ENCODE measurements at places on chromosomes 6 and 20.

DNA sequence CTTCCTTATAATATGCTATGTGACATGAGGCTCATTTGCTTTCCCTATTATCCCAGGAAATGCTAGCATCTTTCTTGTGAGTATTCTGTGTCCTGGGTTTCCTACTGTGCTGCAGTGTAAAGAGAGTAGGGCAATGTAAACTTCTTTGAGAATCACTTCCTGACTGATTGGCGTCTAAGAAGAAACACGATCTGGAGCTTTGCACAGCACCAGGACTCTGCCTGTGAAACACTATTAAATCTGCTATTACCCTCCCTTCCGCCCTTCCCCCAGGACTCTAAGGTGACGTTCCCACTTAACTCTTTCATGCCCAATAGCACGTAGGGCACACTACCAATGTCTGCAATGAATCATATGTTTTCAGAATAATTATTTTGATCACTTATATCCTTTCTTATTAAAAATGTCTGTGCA lies 607.3 kb upstream of the CITED2 start:
- H3K36me3 ChIP-seq, result no peaks in the 10 kb centered on the region
- peaks cover 4% of the 10 kb centered on the region for H3K4me1 ChIP-seq
- H3K27me3 ChIP-seq, result peaks cover 7% of the 10 kb centered on the region
- H3K4me3 ChIP-seq, result no peak overlapping the region

- H3K27me3 ChIP-seq, result peaks cover 3% of the 10 kb centered on the region
- no peak overlapping the region for H3K4me3 ChIP-seq
- peaks cover 16% of the 10 kb centered on the region for H3K4me1 ChIP-seq
- peak overlapping the region; percentile 75 for H3K27ac ChIP-seq
Measured at GRCh38 chr20:50012282-50013263, 29.8 kb downstream of the SNAI1 start.

- H3K4me3 ChIP-seq, result no peak overlapping the region
- no peaks in the 10 kb centered on the region for H3K4me1 ChIP-seq
- H3K27ac ChIP-seq, result no peak overlapping the region
- no peaks in the 10 kb centered on the region for H3K36me3 ChIP-seq
Measured at GRCh38 chr6:154206141-154206540, 150.5 kb downstream of the IPCEF1 start.

DNA sequence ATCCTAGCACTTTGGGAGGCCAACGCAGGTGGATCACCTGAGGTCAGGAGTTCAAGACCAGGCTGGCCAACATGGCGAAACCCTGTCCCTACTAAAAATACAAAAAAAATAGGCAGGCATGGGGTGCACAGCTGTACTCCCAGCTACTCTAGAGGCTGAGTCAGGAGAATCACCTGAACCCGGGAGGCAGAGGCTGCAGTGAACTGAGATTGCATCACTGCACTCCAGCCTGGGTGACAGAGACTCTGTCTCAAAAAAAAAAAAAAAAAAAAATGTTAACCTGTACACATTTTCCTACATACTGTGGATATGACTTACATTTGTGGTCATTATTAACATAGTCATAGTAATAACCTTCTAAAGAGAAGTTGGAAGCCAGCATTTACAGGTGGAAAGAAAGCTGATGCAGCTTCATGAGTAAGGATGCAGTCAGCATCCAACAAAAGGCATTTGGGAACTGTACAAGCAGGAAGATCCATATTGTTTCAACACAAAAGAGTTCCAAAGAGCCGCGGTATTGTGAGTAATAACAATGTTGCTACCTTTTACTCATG lies 186.2 kb downstream of the GPX5 start:
- peaks cover 41% of the 10 kb centered on the region for H3K27me3 ChIP-seq
- no peak for DNase-seq
- H3K27ac ChIP-seq, result no peak overlapping the region
- no peak overlapping the region for H3K4me3 ChIP-seq

DNA sequence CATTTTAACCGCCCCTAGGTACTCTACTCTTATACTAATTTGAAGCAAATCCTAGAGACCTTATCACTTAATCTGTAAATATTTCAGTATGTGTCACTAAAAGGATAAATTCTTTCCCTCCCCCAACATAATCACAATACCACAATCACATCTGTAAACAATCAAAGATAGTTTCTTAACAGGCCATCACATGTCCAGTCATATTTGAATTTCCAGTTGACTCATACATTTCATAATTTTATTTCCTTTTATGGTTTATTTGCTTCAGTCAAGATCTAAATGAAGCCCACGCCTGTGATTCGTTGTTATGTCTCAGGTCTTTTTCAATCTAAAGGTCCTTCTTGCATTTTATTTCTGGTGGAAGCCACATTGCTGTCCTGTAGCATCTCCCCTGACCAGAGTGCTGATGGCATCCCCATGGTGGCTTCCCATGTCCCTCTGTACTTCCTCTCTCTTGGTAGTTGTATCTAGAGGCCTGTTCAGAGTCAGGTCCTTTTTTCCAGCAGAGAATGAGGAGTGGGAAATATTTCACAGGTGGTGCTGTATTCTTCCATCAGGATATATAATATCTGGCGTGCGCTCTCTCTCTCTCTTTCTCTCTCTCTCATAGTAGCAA lies 128.6 kb upstream of the SLC22A23 start:
- no peaks in the 10 kb centered on the region for H3K4me1 ChIP-seq
- H3K4me3 ChIP-seq, result no peak overlapping the region
- H3K27ac ChIP-seq, result no peak overlapping the region
- no peak for DNase-seq
- H3K36me3 ChIP-seq, result no peaks in the 10 kb centered on the region

GRCh38 chr6:21666853-21667681 lies 73.5 kb downstream of the SOX4 start:
- DNase-seq, result no peak
- H3K27ac ChIP-seq, result no peak overlapping the region
- peaks cover 32% of the 10 kb centered on the region for H3K4me1 ChIP-seq

DNA sequence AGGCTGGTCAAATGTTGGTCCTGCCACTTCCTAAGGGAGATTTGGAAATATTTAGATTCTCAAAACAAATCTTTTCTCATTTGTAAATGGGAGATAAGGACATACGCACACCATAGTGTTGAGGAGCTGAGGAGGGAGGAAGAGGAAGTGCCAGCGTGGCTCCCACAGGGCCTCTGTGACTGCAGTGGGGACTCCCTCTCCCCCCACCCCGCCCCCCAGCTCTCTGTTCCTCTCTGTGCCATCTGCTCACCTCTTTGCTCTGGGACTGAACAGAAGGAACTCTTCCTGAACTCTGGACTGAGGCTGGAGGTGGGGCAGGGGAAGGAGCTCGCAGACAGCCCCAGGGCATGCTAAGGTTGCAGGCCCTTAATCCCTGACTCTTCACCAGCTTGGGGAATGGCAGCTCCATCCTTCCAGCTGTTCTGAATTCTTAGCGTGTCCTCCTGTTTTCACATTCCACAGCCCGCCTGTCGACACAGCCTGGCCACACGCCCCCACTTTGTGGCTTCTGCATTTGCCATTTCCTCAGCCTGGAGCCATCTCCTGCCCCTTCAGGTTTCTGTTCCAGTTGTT lies 11.4 kb downstream of the DDX27 start:
- H3K4me3 ChIP-seq, result peak overlapping the region; percentile 41
- H3K27ac ChIP-seq, result peak overlapping the region; percentile 86
- peaks cover 84% of the 10 kb centered on the region for H3K36me3 ChIP-seq
- DNase-seq, result no peak
- H3K27me3 ChIP-seq, result no peaks in the 10 kb centered on the region

- H3K27me3 ChIP-seq, result no peaks in the 10 kb centered on the region
- H3K4me3 ChIP-seq, result no peak overlapping the region
- no peak overlapping the region for H3K27ac ChIP-seq
- H3K36me3 ChIP-seq, result peaks cover 20% of the 10 kb centered on the region
- peaks cover 5% of the 10 kb centered on the region for H3K4me1 ChIP-seq
Measured at GRCh38 chr6:38348371-38348770, 291.4 kb downstream of the BTBD9 start.

GRCh38 chr20:51622004-51622874 lies 79.7 kb upstream of the NFATC2 start:
- no peak overlapping the region for H3K4me3 ChIP-seq
- H3K4me1 ChIP-seq, result peaks cover 2% of the 10 kb centered on the region
- H3K27me3 ChIP-seq, result peaks cover 12% of the 10 kb centered on the region
- no peaks in the 10 kb centered on the region for H3K36me3 ChIP-seq

DNA sequence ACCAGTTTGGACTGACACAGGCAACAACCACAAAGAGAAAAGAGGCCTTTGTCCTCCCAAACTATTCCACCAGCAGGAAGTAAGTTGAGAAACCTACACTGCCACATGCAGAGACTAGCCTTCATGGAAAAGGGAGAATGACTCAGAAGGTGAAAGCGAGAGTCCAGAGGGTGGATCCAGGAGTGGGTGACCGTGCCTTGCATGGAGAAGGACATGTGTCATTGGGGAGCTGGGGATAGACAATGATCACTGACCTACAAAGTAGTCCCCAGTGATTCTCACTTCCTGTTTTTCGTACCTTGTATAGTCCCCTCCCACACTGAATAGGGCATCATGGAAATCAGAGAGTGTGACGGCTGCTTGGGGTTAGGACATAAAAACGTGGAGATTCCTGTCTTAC lies 91.9 kb downstream of the MYLK4 start:
- H3K36me3 ChIP-seq, result no peaks in the 10 kb centered on the region
- peak overlapping the region; percentile 16 for H3K27ac ChIP-seq
- peak; percentile 28 for DNase-seq
- no peak overlapping the region for H3K4me3 ChIP-seq
- H3K27me3 ChIP-seq, result no peaks in the 10 kb centered on the region
- peaks cover 22% of the 10 kb centered on the region for H3K4me1 ChIP-seq

GRCh38 chr6:46310196-46310595 lies 139.4 kb upstream of the ENPP5 start:
- H3K27me3 ChIP-seq, result peaks cover 3% of the 10 kb centered on the region
- H3K27ac ChIP-seq, result no peak overlapping the region
- no peaks in the 10 kb centered on the region for H3K36me3 ChIP-seq
- no peaks in the 10 kb centered on the region for H3K4me1 ChIP-seq
- DNase-seq, result no peak

DNA sequence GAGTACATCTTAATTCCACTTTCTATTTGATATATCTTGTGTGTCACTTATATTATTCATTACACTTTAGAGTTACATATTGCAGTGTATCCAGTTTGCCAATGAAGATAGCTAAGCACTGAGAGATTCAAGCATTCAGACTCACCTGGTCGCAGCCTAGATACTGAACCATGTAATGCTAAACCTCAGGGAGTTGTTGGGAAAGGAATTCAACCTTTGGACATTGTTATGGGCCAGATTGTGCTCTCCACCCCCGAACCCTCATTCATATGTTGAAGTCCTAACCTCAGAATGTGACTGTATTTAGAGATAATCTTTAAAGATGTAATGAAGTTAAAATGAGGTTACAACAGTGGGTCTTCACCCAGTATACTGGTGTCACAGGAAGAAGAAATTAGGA lies 13.8 kb upstream of the KIF16B start:
- no peak overlapping the region for H3K27ac ChIP-seq
- no peak for DNase-seq
- no peaks in the 10 kb centered on the region for H3K4me1 ChIP-seq
- H3K27me3 ChIP-seq, result peaks cover 27% of the 10 kb centered on the region
- no peaks in the 10 kb centered on the region for H3K36me3 ChIP-seq
- no peak overlapping the region for H3K4me3 ChIP-seq

DNA sequence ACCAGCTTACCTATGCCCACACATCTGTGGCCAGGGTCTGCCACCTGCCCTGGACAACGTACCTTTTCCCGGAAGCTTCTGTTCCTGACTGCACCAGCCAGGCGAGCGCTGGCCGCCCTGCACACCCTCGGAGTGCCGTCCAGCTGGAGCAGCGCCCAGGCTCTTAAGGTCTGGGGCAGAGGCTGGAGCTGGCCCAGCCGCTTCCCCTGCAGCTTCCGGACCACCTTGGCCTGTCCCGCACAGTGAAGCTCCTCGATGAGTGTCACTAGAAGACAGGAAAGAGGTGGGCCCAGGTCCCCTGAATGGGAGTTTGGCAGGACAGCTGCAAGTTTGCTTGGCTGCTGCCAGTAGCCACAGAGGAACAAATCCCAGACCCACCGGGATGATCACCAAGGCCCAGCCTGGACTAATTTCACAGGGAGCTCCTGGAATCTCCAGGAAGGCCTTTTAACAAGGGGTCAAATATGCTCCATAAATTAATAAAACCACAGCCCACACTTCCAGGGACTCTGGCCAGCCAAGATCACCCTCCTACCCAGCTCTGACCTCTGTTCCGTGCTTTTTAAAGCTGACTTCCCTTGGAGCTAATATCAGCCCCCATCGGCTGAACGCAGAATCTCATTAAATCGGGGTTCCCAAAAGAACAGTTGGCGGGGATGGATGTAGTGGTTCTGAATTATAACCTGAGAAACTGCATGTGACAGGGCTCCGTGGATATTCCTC lies 82.3 kb downstream of the PTPN1 start:
- H3K36me3 ChIP-seq, result peaks cover 32% of the 10 kb centered on the region
- peak overlapping the region; percentile 41 for H3K27ac ChIP-seq
- no peak overlapping the region for H3K4me3 ChIP-seq
- peaks cover 30% of the 10 kb centered on the region for H3K4me1 ChIP-seq

DNA sequence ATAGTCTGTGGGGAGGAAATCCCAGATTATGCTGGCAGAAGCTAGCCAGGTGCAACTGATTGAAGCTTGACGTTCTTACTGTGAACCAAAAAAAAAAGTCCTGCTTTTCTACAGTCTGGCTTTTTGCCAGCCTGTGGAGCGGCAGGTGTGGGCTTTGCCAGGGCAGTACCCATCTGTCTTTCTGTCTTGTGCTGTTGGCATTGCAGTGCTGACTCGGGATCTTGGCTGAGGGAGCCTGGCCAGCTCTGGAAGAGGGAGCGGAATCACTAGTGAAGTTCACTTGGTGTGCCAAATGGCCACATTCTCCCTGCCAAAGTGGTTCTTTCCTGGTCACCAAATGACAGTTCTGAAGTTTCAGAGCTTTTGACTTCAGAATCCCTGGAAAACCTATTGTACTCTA lies 5.0 kb downstream of the KIF3B start:
- H3K4me3 ChIP-seq, result no peak overlapping the region
- H3K36me3 ChIP-seq, result peaks cover 26% of the 10 kb centered on the region
- peak overlapping the region; percentile 15 for H3K27ac ChIP-seq
- H3K4me1 ChIP-seq, result peaks cover 87% of the 10 kb centered on the region
- H3K27me3 ChIP-seq, result no peaks in the 10 kb centered on the region

DNA sequence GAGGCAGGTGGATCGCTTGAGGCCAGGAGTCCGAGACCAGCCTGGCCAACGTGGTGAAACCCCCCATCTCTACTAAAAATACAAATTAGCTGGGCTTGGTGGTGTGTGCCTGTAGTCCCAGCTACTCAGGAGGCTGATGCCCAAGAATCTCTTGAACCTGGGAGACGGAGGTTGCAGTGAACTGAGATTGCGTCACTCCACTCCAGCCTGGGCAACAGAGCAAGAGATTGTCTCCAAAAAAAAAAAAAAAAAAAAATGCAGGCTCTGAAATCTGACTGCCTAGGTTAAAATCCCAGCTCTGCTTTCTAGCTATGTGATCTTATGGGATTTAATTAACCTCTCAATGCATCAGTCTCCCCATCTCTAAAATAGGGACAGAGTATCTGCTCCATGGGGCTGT lies 3.3 kb upstream of the TMEM217 start:
- peaks cover 52% of the 10 kb centered on the region for H3K4me1 ChIP-seq
- no peaks in the 10 kb centered on the region for H3K27me3 ChIP-seq
- H3K27ac ChIP-seq, result no peak overlapping the region
- H3K36me3 ChIP-seq, result peaks cover 10% of the 10 kb centered on the region
- DNase-seq, result no peak
- H3K4me3 ChIP-seq, result no peak overlapping the region
